ENCODE measurements at places on chromosomes 4 and X.

GRCh38 chr4:20847124-20847747 lies 147.0 kb downstream of the PACRGL start:
- DNase-seq: no peak

DNA sequence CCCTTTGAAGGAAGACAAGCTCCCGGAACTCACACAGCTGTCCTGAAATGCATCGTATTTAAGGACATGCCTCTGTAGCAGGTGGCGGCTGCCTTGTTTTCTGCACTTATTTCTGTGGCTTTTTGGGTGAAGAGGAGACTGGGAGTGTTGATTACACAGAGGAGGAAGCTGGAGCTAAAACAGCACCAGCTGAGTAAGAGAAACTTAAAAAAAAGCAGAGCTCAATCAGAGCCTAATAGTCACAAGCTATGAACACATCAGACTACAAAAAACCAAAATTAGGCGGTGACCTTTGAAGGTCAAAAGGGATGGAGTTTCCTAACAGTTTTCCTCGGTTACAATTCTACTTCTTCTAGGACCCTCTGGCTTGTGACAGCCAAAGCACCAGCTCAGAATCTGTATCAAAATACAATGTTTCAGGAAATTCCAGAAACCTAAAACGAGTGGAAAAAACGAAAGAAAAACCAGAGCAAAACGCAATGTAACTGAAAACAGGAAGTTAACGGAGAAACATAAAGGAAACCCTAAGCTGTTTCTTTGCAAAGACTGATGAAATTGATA lies 13.5 kb downstream of the PRKX start:
- DNase-seq: no peak

DNA sequence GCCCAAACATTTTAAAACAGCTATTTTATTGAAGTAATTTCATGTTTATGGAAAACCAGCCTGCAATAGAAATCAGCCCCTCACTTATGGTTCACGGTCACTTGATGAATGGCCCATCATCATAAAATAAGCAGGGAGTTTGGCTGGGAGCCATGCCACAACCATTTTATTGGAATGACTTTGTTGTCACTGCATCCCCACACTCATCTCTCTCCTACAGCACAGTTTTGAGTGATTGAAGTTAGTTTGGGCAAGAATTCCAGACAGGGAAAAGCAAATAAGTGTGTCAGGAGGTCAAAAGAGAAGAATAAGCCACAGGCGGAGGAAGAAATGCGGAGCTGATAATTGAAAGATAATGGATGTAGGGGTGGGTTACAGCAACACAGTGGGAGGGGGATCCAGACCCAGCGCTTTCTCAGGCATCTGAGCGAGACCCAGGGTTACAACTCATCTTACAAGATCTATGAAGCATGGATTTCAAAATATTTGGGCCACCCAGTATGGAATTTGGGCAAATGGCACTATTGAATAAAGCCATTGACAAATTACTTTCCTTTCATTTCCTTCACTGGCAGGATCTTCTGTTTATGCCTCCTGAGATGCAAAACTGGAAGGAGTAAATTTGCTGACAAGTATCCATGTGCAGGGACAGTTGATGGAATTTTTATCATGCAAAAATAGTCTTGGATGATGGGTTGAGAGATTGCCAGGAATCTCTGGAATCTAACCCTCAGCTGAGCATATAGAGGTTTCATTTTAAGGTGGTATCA lies 100.8 kb downstream of the SHROOM3 start:
- no peak for DNase-seq

- no peak for DNase-seq
Measured at GRCh38 chr4:97670703-97671269, 472.5 kb downstream of the STPG2 start.

Measured in NT2/D1 (cell line).